ENCODE measurements at places on chromosomes 11 and 22. TPM values are rescaled to one million over a fixed set of nuclear protein-coding genes. Genes with fewer than 3 reads are reported as not detected.

The GGTLC3 gene
- not detected for total RNA-seq

The REXO2 gene
- total RNA-seq: 144 TPM

The ADM gene
- total RNA-seq: 217 TPM

The ADAMTS8 gene
- total RNA-seq: 7.8 TPM

The MMP10 gene
- not detected for total RNA-seq

The RTN4RL2 gene
- total RNA-seq: 0.94 TPM

The CECR2 gene
- total RNA-seq: 4.8 TPM

The ADAMTS15 gene
- 21.2 TPM for total RNA-seq

The CYB561A3 gene
- 27.3 TPM for total RNA-seq

- no peak for DNase-seq
These were observed 21.8 kb downstream of the CACNA1I start for GRCh38 chr22:39592081-39593065.

GRCh38 chr11:68682531-68682961 is 1.8 kb upstream of the GAL start:
- DNase-seq: no peak

DNA sequence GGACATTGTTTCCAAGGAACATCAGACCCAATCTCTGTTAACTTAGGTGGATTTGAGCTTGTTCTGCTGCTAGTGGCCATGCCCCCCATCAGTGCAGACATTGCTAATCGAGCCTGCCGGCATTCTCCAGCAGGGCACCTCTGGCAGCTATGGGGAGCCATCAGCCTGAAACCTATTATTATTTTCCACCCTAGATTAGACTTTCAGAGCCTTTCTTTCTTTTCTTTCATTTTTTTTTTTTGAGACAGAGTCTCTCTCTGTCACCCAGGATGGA is 4.9 kb downstream of the CACNA1I start:
- DNase-seq: no peak

DNA sequence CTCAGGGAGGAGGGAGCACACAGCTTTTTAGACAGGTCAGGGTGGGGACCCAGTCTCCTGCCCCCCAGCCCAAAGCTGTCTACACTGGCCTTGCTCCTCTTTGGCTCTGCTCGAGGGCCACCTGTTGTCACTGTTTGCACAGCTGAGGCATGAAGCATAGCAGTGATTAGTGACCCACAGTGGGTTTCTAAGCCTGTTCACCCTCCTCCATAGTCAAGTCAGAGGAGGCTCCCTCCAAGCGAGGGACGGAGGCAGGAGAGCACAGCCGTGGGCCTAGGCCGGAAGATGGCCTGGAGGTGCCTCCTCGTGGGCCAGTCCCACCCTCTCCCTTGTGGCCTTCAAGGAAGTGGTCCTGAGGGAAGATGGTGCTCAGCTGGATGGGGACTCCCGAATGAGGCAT is 241.1 kb downstream of the GRIK4 start:
- peak; percentile 13 for DNase-seq

- DNase-seq: no peak
These were observed 216.0 kb upstream of the ISX start for GRCh38 chr22:34849965-34850364.

DNA sequence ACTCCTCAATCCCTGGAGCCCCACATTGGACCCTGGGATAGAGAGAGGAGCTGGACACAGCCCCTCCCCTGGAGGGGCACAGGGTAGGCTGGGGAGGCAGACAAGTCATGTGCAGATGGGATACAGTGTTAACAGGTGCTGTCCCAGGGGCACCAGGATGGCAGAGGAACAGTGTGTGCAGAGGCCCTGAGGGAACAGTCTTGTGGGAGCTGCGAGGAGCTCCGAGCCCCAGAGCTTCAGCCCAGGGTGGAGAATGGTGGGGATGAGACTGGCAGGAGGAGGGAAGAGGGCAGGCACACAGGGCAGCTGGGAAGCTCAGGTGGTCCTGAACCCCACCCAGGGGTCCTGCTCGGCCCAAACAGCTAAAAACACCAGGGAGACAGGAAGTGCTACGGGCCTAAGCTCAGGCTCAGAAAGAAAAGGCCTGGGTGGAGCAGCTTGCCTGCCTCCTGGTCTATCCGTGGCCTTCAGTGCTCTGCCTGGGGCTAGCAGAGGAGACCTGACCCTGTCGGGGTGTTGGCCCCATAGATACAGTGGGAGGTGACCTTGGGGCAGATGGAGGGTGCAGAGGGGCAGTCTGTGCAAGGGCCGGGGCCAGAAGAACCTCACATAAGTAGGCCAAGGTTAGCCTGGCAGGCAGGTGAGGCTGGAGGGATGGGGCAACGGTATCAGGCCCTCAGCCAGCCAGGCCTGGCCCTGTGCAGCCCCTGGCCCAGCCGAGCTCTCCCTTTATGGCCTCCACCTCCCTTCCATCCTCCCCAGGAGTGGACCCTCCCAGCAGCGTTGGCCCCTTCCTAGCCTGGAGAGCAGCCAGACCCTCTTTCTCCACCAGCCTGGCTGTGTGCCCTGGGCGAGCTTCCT is 15.4 kb downstream of the CAPN5 start:
- DNase-seq: no peak

DNA sequence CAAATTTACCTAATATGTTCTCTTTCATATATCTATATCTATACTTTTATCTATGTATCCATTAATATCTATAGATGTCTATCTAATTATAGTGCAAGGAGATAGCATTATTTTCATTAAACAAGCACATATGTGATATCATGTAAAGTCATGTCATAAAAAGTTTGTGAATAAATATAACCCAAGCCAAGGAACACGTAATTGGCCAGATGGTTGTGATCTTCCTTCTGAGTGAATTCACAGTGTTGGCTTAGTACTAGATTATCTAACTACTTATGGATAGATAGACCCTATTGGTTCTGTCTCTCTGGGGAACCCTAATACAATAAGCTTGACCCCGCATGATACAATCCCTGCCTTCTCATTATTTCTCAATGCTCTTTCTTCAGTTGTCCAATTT is 484.4 kb downstream of the LRRC4C start:
- DNase-seq: no peak

DNA sequence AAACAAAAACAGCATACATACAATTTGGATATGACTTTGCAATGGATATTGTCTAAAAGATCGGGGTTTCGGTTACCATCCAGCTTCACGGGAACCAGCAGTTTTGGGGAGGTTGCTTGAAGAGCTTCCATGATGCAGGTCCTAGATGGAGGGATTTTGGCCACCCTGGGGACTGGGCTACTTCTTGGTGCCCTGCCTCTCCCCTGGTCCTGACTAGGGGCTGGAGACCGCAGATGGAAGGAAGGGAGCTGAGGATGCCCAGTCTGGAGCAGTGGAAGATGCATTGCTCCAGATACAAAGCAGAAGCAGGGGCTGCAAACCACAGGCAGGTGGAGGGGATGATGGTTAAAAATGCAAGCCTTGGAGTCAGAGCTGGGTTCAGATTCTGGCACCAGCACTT is 13.5 kb downstream of the SOX10 start:
- no peak for DNase-seq

- no peak for DNase-seq
These were observed 74.9 kb downstream of the DYNC2H1 start for GRCh38 chr11:103183981-103184611.

GRCh38 chr22:50303848-50304527 is 3.5 kb downstream of the PLXNB2 start:
- no peak for DNase-seq

GRCh38 chr11:64025205-64025604 is 10.5 kb upstream of the FLRT1 start:
- DNase-seq: no peak

DNA sequence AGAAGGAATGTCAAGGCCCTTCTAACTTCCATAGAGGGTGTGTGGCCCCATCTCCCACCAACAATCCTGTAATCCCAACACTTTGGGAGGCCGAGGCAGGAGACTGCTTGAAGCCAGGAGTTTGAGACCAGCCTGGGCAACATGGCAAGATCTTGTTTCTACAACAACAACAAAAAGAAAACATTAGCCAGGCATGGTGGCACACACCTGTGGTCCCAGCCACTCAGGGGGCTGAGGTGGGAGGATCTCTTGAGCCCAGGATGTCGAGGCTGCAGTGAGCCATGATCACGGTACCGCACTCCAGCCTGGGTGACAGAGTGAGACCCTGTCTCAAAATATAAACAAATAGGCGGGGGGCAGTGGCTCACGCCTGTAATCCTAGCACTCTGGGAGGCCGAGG is 16.9 kb downstream of the TSPAN32 start:
- no peak for DNase-seq

DNA sequence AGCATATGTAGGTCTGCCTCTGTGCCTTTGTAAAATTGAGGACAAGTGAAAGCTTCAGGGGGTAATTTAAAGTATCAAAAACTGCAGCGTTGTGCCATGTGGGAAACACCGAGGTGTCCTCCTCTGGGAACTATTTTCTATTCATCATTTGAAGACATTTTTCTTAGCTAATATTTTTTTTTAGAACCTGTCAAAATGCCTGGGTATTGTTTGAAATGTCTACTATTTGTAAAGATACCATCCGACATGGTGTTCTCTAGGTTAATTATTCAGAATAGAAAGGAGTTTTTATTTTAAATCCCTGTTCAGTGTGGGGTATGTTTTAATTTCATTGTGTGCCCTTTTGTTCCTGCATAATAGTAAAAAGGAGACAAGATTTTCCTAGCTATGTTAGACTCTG is 490.8 kb downstream of the NELL1 start:
- DNase-seq: no peak

- DNase-seq: no peak
These were observed 41.5 kb downstream of the SHANK2 start for GRCh38 chr11:71210861-71211260.

DNA sequence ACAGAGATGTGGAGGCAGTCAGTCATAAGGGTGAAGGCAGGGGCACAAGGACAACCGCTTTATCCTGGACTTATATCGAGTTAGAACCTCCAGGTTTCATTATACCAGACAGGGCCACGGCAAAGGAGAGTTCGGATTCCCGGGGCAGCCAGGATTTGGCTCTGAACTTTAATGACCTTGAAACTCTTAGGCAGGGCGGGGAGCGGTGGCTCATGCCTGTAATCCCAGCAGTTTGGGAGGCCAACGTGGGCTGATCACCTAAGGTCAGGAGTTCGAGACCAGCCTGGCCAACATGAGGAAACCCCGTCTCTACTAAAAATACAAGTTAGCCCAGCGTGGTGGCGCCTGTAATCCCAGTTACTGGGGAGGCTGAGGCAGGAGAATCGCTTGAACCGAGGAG is 1.1 kb upstream of the MYRF start:
- DNase-seq: no peak

GRCh38 chr11:79150320-79150719 is 290.5 kb downstream of the TENM4 start:
- no peak for DNase-seq

- DNase-seq: no peak
These were observed 172.6 kb upstream of the CADM1 start for GRCh38 chr11:115676768-115677167.

- no peak for DNase-seq
These were observed 33.8 kb downstream of the SYT13 start for GRCh38 chr11:45252134-45252856.

- DNase-seq: no peak
These were observed 883.3 kb downstream of the BRD1 start for GRCh38 chr22:48944433-48944750.
